ENCODE measurements at places on chromosomes 1 and 21.

DNA sequence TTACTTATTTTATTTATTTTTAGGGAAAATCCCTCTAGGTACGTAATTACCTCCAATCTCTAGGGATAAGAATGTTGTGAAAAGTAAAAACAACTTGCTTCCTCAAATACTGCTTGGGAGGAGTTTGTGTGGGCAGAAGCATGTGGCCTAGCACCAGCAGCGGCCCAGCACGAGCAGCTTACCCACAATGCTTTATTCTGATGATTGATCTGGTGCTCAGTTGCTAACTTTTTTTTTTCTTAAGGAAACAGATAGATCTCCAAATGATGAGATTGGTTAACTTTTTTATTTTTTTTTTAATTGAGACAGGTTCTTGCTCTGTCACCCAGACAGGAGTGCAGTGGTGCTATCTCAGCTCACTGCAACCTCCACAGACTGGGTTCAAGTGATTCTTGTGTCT lies 4.2 kb downstream of the CLIC6 start:
- DNase-seq: no peak

DNA sequence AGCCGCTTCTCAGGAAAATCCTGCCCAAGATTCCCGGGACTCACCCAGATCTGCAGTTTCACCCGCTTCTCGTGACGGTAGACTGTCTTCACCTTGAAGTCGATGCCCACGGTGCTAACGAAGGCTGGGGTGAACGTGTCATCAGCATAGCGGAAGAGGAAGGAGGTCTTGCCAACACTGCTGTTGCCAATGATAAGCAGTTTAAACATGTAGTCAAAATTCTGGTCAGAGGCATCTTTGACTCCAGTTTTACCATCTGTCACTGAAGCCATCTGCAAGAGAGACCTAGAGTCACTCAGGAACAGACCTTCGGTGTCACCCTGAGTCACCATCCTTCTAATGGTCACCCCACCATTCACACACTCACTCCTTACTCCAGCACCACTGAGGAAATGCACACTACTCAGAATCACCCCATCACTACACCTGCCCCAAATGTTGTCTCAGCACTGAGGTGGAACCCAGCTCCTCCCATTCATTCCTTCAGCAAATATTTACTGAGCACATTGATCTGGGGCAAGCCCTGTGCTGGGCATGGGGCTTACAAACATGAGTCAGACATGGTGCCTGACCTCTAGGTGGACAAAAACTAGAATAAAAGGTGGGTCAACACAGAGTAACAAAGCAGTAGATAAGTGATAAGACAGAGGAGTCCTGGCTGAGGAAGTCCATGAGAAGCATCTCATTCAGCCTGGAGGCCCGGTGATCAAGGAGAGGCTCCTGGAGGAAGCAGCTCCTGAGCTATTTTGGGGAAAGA lies 13.5 kb downstream of the RAB3B start:
- no peak for DNase-seq

DNA sequence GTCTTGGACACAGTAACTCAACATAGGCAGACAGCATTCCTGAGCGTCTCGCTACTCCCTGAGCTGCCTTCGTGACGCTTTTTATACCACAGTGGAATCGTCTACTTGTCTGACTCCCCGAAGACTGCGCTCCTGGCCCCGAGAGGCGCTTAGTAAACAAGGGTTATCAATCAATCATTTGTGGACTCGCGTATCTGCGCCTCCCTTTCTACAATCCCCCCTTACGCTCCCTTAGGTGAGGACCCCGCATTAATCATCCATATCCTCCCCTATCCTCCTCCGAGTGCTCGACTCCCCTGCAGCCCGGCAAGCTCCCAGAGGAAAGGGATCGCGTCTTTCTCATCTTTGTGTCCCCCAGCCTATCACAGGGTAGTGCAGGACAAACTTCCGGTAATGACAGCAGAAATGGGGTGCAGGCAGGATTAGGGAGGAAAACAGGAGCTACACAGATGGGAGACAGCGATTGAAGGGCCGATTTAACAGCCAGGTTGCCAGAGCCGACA lies 522 bp downstream of the TMEM59 start:
- peak; percentile 14 for DNase-seq

- no peak for DNase-seq
Measured at GRCh38 chr1:213227458-213227857, 176.4 kb downstream of the RPS6KC1 start.

DNA sequence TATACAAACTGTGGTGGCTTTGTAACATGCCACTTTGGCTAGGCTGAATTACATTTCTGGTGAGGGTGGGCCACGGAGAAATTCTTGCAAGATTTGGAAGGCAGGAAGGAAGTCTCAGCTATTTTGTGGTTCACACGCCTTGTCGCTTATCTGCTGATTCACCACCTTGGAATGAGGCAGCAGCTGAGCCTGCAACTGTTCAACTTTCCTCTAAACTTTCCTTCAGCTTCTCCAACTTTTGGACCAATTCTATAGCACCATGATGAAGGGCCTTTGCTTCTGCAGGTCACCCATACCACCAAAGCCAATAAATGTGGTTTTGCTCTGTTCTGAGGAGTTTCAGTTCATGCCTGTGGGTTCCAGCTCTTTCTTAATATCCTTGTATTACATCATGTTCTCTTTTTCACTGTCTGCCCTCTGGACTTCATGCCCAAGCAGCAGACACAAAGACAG lies 337.6 kb upstream of the SNX7 start:
- peak; percentile 96 for DNase-seq

DNA sequence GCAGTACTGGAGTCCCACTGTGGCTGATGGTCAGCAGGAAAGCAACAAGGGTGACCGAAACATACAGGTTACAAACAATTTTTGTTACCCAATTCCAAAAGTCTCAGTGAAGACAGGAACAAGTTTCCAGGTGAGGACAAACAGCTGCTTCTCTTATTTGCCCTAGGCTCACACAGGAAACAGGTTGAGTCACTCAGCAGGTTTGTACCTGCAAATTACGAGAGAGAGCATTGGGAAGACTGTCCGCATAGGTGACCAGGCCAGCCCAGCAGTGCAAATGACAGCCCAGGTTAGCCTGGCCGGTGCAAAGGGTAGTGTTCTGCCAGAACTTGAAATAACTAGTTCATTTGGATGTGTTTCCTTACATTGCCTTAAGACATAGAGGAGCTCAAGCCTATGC lies 40.0 kb upstream of the DSCAM start:
- DNase-seq: no peak

DNA sequence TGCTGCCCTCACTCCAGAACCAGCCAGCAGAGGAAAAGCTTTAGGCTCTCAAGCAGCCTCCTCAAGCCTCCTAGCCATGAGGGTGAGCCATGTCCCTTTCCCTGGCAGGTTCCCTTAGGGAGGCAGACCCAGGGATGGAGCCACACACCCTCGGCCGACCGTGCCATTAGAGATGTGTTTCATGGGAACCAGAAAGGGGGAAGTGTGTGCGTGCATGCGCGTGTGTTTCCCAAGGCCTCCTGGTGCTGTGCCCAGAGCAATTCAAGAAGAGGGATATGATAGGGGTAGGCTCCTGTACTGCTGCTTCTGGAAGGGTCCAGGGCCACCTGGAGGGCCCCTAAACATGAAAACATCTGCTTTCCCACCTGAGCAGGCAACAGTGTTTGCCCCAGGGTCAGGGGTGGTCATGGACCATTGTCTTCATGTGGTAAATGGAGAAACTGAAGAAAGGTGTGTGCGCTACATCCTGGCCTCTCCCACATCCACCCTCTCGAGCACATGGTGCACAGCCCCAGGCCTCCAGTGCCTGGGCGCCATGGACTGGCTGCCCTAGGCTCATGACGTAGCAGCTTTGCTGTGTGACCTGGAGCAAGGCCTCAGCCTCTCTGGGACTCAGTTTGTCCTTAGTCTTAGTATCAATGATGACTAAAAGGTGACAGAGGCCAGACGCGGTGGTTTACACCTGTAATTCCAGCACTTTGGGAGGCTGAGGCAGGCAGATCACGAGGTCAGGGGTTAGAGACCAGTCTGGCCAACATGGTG lies 48.1 kb downstream of the SYF2 start:
- no peak for DNase-seq

DNA sequence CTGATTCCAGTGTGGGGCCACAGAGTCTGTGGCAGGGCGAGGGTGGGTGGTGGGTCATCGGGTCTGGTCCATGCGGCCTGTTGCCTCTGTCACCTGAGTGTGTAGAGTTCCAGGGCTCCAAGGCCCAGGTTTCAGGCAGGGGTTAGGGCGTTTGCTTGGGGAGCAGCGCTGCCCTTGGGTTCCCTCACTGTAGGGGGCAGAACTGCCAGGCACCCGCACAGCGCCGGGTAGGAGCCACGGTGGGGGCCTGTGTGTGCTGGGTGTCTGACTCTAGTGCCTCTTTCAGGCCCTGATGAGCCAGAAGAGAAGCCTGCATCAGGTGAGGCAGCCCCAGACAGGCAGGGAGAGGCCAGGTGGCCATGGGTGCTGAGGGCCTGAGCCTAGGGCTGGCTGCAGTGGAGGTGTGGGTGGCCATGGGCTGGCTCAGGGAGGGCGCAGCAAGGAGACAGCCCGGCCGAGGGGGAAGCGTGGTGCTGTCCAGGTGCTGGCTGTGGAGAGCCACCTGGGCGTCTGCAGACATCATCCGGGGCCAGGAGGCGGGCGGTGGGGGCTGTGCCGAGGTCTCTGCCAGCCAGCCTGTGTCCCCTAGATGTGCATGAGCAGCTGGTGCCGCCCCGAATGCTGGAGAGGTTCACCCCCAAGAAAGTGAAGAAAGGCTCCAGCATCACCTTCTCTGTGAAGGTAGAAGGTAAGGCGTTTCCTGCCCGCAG lies 72.3 kb downstream of the TRIM11 start:
- no peak for DNase-seq

- DNase-seq: no peak
Measured at GRCh38 chr1:12588695-12589094, 29.3 kb downstream of the DHRS3 start.

GRCh38 chr1:58500043-58500442 lies 46.5 kb downstream of the OMA1 start:
- no peak for DNase-seq

GRCh38 chr21:40547906-40548513 lies 298.9 kb downstream of the DSCAM start:
- DNase-seq: no peak

All from HS-5 (cell line).